Activated naive CD4-positive, alpha-beta T cell treated with anti-CD3 and anti-CD28 coated beads for 36 hours (primary cell): ENCODE measurements at places on chromosomes 16 and 17. TPM values are rescaled to one million over a fixed set of nuclear protein-coding genes. Genes with fewer than 3 reads are reported as not detected.

TMC7 gene
- not detected for total RNA-seq

THOC6 gene
- 41.0 TPM for total RNA-seq

SMIM22 gene
- total RNA-seq = not detected

CTRL gene
- total RNA-seq = 1.5 TPM

GUCY2D gene
- not detected for total RNA-seq

GRCh38 chr17:57823469-57824401 is 26.1 kb downstream of the MRPS23 start:
- no peak overlapping the region for H3K27ac ChIP-seq
- DNase-seq = no peak
- H3K36me3 ChIP-seq = no peaks in the 10 kb centered on the region
- H3K27me3 ChIP-seq = no peaks in the 10 kb centered on the region
- H3K4me3 ChIP-seq = no peak overlapping the region
- no peaks in the 10 kb centered on the region for H3K4me1 ChIP-seq

GRCh38 chr17:50642722-50643656 is 8.3 kb downstream of the ABCC3 start:
- peaks cover 8% of the 10 kb centered on the region for H3K27me3 ChIP-seq
- no peak for DNase-seq
- no peak overlapping the region for H3K4me3 ChIP-seq
- H3K4me1 ChIP-seq = no peaks in the 10 kb centered on the region
- no peaks in the 10 kb centered on the region for H3K36me3 ChIP-seq

DNA sequence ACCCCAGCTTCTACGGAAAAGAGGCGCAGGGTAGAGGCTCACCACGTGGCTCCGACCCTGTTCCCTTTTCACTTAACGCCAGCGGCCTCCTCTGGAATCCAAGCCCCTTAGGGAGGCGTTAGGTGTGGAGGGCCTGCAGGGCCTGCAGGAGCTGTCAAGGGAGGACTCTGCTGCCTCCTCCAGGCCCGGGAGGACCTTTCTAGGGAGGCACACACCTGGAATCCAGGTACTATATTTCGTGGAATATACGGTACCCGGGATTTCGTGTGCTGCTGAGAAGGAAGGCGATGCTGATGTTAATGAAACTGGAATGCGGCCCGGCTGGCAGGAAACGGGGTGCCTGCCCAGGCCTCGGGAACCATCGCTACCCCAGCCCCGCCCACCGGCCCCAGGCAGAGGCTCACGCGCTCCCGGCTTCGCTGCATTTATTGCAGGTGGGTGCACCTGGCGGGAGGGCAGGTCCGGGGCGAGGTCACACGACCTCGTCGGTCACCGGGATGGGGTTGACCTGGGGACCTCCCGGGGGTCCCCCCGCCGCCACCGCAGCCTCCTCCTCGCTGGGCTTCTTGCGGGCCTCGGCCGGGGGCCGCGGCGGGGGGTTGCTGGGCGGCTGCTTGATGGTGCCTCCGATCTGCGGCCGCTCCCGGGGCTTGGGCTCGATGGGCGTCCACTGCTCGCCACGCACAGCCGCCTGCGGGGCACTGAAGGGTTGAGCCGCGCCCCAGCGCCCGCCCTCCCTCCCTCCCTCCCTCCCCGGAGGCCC is 4.7 kb downstream of the IL17C start:
- no peak overlapping the region for H3K27ac ChIP-seq
- DNase-seq = no peak
- no peak overlapping the region for H3K4me3 ChIP-seq
- H3K36me3 ChIP-seq = peaks cover 1% of the 10 kb centered on the region
- peaks cover 18% of the 10 kb centered on the region for H3K4me1 ChIP-seq

GRCh38 chr17:69913216-69913615 is 161.8 kb upstream of the KCNJ16 start:
- no peaks in the 10 kb centered on the region for H3K4me1 ChIP-seq
- H3K27ac ChIP-seq = no peak overlapping the region
- no peaks in the 10 kb centered on the region for H3K36me3 ChIP-seq
- peaks cover 4% of the 10 kb centered on the region for H3K27me3 ChIP-seq
- DNase-seq = no peak

GRCh38 chr16:28537964-28538732 is 626 bp downstream of the NUPR1 start:
- no peak for DNase-seq
- H3K27me3 ChIP-seq = no peaks in the 10 kb centered on the region
- no peak overlapping the region for H3K27ac ChIP-seq
- H3K4me3 ChIP-seq = no peak overlapping the region

GRCh38 chr16:56312028-56312300 is 113.4 kb downstream of the AMFR start:
- no peak overlapping the region for H3K4me3 ChIP-seq
- H3K27me3 ChIP-seq = no peaks in the 10 kb centered on the region
- H3K27ac ChIP-seq = no peak overlapping the region
- no peak for DNase-seq

- no peaks in the 10 kb centered on the region for H3K27me3 ChIP-seq
- no peak overlapping the region for H3K27ac ChIP-seq
- DNase-seq = no peak
- H3K36me3 ChIP-seq = peaks cover 48% of the 10 kb centered on the region
Measured at GRCh38 chr17:37179893-37180292, 195.9 kb upstream of the C17orf78 start.

DNA sequence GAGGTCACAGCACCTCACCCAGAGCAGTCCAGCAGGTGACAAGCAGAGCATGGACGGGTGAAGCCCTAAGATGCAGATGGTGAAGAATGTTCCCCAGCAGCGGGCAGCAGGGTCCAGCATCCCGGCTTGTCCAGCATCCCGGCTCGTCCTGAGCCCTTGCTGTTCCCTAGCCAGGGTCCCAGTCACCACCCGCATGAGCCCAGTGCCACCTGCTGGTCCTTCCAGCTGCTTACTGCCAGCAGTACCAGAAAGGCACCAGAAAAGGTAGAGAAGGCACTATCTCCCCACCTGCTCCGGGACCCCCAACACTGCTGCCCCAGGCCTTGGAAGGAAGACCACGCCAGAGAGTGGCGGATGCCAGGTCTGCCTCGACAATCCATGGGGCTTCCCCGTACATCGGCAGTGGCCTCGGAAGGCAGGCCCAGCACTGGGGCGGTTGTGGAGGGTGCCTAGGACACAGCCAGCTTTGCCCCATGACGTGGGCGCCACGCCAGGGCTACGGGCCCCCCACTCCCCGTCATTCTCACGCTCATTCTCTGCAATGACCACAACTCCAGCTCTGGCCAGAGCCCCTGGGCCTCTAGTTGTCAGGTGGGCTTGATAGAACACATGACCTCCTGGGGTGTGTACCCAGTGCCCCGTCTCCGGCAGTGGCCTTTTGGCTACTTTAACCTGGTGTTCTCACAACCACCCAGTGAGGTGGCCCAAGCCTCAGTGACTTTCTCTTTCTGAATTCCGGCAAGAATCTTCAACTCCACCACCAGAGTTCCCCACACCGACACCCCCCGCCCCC is 1.4 kb downstream of the CENPX start:
- no peaks in the 10 kb centered on the region for H3K27me3 ChIP-seq
- peak overlapping the region; percentile 36 for H3K27ac ChIP-seq
- peaks cover 10% of the 10 kb centered on the region for H3K36me3 ChIP-seq

- peaks cover 28% of the 10 kb centered on the region for H3K36me3 ChIP-seq
- H3K27ac ChIP-seq = no peak overlapping the region
- no peaks in the 10 kb centered on the region for H3K27me3 ChIP-seq
Measured at GRCh38 chr17:59684967-59685366, 22.3 kb downstream of the PTRH2 start.

DNA sequence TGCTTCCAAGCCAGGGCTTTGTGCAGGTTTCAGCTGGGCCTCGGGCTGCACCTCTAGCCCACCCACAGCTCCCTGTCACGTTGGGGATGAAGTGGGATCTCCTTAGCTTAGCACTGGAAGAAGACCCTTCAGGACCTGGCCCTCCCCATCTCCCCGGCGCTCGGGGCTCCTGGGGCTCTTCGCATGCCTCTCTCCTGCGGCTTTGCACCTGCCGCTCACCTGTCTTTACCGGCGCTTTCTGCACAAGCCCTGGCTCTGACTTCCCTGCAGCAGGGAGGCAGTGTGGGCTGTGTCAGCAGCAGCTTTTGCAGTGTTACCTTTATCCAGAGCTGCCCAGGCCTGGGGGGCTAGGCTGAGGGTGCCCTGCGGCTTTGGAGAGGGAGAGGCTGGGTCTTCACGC is 52.3 kb downstream of the NT5M start:
- H3K4me1 ChIP-seq = no peaks in the 10 kb centered on the region
- no peak overlapping the region for H3K4me3 ChIP-seq
- no peak for DNase-seq
- no peak overlapping the region for H3K27ac ChIP-seq

- H3K4me3 ChIP-seq = no peak overlapping the region
- peaks cover 5% of the 10 kb centered on the region for H3K4me1 ChIP-seq
- DNase-seq = no peak
- H3K27me3 ChIP-seq = no peaks in the 10 kb centered on the region
Measured at GRCh38 chr16:88004391-88004790, 53.2 kb downstream of the BANP start.

DNA sequence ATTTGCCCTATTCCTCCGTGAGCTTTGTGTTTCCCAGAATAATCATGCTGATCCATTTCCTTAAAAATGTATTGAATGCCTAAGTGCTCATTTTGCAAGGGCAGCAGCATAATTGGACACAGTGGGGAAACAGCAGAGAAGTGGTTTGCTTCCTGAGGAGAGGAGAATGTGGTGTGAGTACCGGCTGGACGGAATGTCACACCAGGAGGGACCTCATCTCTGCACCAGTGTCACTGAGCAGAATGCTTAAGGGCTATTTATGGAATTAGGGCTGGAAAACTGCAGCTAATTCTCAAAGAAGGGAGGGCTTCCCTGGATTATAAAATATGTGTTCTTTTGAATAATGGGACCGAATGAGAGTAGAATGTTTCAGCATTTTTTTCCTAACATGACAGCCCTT is 1100.6 kb upstream of the RBFOX1 start:
- H3K4me3 ChIP-seq = no peak overlapping the region
- no peaks in the 10 kb centered on the region for H3K36me3 ChIP-seq
- no peak for DNase-seq

DNA sequence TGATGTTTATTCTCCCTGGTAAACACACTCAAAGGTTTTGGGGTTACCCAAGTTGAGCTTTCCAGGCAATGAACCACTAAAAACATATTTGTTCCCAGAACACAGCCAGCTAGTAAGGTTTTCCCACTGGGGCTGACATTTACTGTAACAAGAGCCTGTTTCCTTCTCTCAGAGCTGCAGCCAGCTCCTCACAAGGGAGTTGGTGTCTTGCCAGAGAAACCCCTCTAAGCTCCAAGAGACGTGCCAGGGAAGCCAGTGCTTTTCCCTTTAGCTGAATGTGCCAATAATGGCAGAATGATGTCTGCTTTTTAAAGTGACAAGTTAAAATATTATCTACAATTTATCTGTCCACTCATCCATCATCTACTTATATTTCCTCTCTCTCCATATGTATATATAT is 170.8 kb upstream of the RBFOX1 start:
- no peak overlapping the region for H3K4me3 ChIP-seq
- H3K36me3 ChIP-seq = no peaks in the 10 kb centered on the region

DNA sequence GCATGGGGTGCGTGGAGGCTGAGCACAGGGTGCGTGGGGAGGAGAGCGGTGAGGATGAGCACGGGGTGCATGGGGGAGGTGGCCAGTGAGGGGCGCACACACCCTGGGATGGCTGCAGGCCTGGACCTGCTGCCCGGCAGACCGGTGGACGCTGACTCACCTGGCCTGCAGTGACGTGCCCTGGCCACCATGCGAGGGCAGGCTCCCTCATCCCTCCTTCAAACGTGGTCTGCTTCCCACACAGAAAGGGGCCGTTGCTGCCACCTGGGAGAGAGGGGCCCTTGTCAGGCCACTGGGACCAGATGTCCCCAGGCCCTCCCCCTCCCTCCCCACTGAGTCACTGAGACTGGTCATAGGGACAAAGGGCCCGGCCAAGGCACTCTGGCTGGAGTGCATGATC is 20.1 kb upstream of the APRT start:
- no peaks in the 10 kb centered on the region for H3K36me3 ChIP-seq
- no peak for DNase-seq
- no peak overlapping the region for H3K27ac ChIP-seq
- H3K4me3 ChIP-seq = no peak overlapping the region
- no peaks in the 10 kb centered on the region for H3K27me3 ChIP-seq
- H3K4me1 ChIP-seq = no peaks in the 10 kb centered on the region

DNA sequence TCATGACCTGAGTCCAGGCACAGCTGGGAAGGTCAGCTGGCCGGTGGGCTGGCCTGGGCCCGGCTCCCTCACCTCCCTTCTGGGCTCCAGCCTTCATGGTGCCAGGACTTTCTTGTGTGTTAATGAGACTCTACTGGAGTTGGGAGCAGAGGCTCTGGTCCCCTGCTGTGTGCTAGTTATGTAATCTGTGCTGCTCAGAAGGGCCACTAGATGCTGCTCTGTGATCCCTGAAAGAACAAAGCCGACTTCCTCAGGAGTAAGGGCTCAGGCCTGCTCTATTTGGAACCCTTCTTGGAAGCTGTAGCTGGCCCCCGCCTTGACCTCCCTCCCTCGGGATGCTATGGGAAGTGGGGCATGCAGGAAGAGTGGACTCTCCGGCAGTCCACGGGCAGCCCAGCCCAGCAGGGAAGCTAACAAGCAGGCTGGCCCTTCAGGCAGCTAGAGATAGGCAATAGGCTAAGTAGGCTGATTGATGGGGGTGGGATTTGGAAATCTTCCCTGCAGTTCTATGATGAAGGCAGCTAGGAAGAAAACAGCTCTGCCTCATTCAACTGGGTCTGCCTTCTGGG is 3.3 kb upstream of the CDK5R1 start:
- no peaks in the 10 kb centered on the region for H3K27me3 ChIP-seq
- H3K36me3 ChIP-seq = peaks cover 31% of the 10 kb centered on the region
- H3K27ac ChIP-seq = peak overlapping the region; percentile 80
- peak; percentile 61 for DNase-seq
- peaks cover 24% of the 10 kb centered on the region for H3K4me1 ChIP-seq
- H3K4me3 ChIP-seq = no peak overlapping the region

- H3K27ac ChIP-seq = no peak overlapping the region
- H3K27me3 ChIP-seq = no peaks in the 10 kb centered on the region
- no peaks in the 10 kb centered on the region for H3K36me3 ChIP-seq
- DNase-seq = no peak
- no peak overlapping the region for H3K4me3 ChIP-seq
Measured at GRCh38 chr17:27944546-27945332, 51.6 kb upstream of the LYRM9 start.

DNA sequence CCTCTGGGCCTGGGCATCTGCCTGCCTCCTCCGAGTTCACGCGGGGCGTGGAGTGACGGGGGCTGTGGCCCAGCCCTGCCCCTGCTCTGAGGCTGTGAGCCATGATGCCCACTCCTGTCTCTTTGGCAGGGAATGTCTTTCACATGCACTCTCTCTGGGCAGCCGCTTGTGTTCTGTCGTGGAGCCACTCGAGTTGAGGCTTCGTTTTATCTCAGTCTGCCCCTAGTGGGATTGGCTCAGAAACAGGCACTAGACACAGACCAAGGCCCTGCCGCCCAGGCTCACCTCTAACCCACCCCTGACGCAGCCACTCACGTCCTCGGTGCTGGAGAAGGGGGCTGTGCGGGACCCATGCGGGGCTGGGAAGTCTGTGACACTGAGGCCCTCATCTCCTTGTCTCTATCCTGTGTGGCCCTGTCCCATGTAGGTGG is 67.5 kb upstream of the KCTD5 start:
- peak; percentile 3 for DNase-seq
- H3K4me1 ChIP-seq = no peaks in the 10 kb centered on the region
- H3K27me3 ChIP-seq = no peaks in the 10 kb centered on the region
- no peak overlapping the region for H3K4me3 ChIP-seq
